ENCODE measurements at places on chromosomes 3 and 15.
A peak's percentile ranks its signal among the peaks of the same experiment; 100 is the strongest.

GRCh38 chr15:36221992-36222391 lies 357.4 kb upstream of the CDIN1 start:
- DNase-seq: no peak

GRCh38 chr3:141507392-141508066 lies 20.7 kb downstream of the RASA2 start:
- no peak for DNase-seq

- DNase-seq: no peak
Observed at GRCh38 chr3:13569641-13570390, 20.9 kb downstream of the FBLN2 start.

DNA sequence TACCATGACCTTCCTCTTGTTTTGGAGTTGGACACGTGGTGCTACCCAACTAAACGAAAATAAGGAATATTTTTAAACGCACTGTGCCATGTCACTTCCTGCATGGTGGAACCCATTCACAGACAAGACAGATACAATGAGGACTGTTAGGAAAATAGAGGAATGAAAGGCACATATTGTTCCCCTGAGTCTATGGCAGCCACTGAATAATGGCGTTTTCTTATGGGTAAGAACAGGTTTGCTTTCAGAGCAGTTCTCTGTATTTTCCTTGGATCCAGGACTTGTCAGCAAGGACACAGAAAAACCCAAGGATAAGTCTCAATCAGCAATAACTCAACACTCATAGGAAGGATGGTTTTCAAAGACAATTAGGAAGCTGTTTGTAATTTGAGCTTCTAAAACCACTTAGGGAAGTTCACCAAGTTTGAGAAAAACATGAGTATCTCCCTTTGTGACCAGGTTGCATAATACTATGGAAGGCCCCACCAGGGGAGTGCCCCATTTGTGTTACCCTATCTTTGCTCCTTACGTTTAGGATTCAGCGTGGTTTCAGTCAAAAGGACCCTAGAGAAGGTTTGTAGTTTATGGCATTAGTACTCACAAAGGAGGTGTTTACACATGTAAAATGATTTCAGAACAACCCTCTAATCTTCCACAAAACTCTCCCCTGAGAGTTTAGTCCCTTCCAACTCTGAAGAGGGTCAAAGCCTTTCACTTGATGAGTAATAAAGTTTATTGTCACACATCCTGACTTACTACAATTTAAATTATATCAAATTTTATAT lies 487.2 kb upstream of the ATP11B start:
- DNase-seq: no peak

DNA sequence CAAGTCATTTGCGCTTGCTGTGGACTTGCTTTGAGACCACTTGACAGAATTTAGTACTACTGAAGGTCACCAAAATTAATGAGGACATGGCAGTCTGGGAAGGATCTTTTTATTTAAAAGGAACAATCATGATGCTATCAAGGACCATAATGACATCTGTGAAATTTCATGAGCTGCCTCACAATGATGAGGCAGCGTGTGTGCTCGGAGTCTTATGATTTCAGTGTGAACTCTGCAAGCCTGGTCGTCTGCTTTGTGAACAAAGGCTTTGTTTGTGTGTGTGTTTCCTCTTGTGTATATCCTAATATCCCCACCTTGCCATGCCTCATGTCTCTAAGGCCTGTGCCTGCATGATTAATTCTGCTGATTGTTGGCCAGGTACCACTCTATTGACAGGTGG lies 46.7 kb downstream of the RAD54L2 start:
- no peak for DNase-seq

DNA sequence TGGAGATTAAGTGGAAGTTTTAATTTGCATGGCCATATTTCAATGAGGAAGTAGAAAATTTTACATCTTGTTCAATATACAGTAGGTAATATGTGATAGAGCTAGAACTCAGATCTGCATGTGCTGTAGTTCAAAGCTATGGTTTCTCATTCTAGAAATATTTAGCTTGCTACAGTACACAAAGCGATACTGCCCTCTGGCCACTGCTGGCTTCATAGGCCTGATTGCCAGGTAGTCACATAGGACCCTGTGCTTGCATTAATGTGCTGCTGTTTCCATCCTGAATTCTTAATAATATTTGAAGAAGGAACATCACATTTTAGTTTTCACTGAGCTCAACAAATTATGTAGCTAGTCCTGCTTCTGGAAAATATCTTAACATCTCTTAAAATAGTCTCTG lies 87.0 kb downstream of the PLSCR2 start:
- peak; percentile 7 for DNase-seq

GRCh38 chr15:101180620-101181307 lies 71.1 kb downstream of the CHSY1 start:
- no peak for DNase-seq

GRCh38 chr3:36397841-36398240 lies 17.5 kb downstream of the STAC start:
- no peak for DNase-seq

- DNase-seq: no peak
Observed at GRCh38 chr3:62128051-62128450, 245.3 kb downstream of the FEZF2 start.

DNA sequence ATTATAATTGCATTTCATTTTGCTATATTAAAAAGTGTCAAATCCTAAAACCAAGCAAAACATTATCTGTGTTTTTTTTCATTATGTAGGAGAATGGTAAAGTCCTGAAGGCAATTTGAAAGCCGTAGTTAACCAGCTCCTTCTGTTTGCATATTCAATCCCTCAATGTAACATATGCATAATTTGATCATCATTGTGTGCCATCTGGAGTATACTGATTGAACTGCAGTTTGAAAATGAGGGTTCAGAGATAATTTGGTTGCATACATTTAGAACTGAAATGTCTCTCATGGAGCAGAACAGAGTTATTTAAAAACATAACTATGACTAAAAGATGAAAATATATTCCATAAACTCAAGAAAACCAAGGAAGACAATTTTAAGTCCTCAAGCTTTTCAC lies 518.6 kb downstream of the GBE1 start:
- no peak for DNase-seq

- no peak for DNase-seq
Observed at GRCh38 chr15:95953032-95953431, 377.5 kb upstream of the NR2F2 start.

GRCh38 chr3:49876567-49876966 lies 6.9 kb upstream of the CAMKV start:
- DNase-seq: no peak

DNA sequence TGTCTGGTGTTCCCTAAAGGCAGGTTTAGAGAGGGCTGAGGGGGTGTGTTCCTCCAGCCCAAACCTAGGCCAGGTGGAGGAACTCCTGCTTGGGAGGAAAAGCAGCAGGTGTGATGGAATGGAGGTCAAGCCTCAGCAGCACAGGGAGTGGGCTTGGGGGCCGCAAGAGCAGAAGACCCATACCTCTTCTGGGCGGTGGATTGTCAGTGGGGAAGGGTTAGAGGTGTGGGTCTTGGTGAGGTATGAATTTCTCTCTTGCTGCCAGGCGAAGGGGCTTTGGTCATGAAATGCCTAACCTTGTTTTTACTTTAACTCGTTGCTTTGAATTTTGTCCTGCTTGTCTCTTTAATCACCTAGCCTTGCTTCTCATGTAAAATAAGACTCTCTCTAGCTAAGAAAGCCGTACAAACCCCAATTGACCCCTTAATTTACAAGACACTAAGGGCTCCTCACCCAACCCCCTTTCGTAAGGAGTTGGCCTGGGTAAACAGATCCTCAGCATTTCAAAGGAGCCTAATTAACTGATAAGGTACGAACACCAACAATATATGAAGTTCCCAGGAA lies 38.9 kb downstream of the DHX30 start:
- no peak for DNase-seq

DNA sequence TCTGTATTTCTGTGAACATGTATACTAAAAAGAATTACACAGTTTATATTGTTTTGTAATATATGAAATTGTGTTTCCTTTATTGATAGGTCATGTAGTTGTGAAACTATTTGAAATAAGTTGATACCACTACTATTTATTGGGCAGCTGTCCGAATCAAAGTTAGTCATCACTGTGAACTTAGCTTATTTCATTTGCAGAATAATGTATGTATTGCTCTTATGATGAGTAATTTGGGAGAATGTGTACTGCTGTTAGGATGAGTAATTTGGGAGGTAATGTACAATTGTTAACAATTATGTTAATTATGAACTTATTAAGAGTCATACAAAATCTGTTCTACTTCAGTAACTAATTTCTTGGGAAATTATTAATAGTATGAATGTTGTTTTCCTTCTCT lies 22.2 kb downstream of the FXR1 start:
- DNase-seq: no peak

GRCh38 chr3:123687286-123687685 lies 102.4 kb upstream of the HACD2 start:
- no peak for DNase-seq

GRCh38 chr15:70505411-70505919 lies 257.9 kb downstream of the UACA start:
- DNase-seq: no peak

DNA sequence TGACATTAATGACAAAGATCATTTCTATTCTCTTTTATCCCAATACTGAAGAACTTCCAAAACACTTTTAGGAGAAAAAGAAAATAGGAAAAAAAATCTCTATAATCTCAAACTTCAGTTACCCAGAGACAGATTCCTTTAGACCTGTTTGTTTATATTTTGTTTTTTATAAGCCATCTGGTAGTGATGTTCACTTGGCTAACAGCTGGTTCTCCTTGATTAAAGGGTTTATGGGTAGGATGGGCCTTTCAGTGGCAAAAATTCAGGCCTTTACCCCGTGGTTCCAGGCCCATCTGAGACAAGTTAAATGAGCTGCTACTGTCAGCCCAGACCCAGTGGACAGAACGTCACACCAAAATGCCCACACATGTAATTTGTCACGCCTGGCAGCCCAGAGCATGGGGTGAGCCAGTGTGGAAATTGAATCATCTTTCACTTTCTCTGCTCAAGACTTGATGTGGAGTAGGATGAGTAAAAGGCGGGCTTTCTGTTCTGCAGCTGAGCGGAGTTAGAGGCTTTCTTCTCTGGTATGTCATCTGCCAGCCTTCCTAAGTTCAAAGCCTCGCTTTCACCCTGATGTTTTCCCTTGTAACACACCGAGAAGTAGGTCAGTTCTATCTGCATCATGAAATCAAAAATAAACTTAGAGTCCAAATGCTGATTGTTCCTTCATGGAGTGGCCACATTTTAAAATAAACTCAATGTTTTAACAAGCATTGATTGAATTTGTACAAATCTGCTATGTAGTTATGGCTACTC lies 62.5 kb upstream of the SKOR1 start:
- DNase-seq: no peak

DNA sequence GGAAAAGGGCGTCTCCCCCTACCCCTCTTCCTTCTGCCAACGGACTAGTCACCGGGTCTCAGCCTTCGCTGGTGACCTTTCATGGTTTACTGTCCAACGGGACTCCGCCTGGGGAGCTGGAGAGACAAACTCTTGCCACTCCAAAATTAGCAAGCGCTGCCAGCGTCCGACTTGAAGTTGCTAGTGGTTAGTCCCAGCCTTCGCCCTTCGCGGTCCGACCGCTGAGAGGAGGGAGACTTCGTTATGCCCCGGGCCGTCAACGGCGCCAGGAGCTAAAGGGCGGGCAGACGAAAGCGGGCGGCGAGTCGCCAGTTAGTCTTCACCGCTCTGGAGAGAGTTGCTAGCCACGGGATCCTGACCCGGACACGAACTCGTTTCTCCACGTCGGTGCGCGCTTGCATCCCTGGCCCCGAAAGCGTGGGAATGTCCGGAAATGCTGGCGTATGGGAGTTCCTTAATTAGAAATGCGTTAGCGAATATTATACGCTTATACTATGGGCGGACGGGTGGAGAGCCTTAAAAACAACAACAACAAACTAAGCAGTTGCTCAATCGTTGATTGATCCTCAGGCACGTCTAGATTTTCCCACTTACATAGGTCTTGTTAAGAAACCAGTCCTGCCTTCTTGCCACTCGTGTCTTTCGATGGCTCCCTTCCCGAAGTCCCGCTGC lies 716 bp downstream of the SMC4 start:
- DNase-seq: peak; percentile 34

DNA sequence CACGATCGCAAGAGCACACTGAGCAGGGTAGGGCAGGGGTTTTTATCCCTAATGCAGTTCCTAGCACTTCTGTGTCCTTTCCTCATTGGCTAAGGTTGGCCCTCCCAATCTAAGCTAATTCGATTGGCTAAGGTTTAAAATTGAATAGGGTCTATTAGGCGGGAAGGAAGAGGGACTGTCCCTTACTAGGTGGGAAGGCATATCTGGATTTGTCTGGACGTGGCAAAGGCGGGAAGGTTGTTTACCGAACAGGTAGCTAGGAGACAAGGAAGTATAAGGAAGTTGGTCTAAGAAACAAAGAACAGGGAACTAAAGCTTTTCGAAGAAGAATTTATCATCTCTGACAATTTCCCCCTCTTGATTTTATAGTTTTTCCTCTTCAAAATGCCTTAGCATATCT lies 24.8 kb upstream of the ATG7 start:
- DNase-seq: no peak

- DNase-seq: no peak
Observed at GRCh38 chr15:32861761-32862160, 144.0 kb downstream of the GREM1 start.

GRCh38 chr15:67945131-67945530 lies 105.3 kb upstream of the RNU6-1 start:
- DNase-seq: no peak

- DNase-seq: no peak
Observed at GRCh38 chr3:3726549-3726948, 72.7 kb upstream of the LRRN1 start.

- DNase-seq: no peak
Observed at GRCh38 chr3:172687501-172687900, 23.4 kb downstream of the NCEH1 start.

GRCh38 chr15:70815604-70816003 lies 38.4 kb downstream of the LARP6 start:
- DNase-seq: no peak

All from endothelial cell (in vitro differentiated cells).